ENCODE measurements at places on chromosomes 4 and X. TPM values are rescaled to one million over a fixed set of nuclear protein-coding genes. Genes with fewer than 3 reads are reported as not detected.

- no peak for DNase-seq
These were observed 185.8 kb downstream of the TRAM1L1 start for GRCh38 chr4:116899561-116899960.

- no peak for DNase-seq
These were observed 644.4 kb downstream of the STPG2 start for GRCh38 chr4:97498875-97499274.

DNA sequence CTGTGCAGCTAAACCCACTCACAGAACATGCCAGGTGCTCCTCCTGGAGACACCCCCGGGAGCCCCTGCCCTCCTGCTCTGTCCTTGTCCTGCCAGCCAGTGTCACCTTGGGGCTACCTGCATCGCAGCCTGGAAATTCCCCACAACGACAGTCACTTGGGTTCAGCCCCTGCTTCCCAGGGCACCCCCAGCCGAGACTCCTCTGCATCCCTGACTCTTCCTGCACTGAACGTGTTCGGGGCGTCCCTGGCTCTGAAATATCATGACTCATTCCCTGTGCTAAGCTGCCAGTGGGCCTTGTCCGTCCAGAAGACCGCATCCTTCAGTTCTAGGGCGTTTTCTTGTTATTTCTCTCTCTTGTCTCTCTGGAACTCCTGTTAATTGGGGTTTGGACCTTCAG, 5.8 kb downstream of the CFAP99 start:
- DNase-seq = no peak

CDKL5 gene
- 16.2 TPM for polyA plus RNA-seq

ZFP92 gene
- polyA plus RNA-seq = 1.1 TPM

DNA sequence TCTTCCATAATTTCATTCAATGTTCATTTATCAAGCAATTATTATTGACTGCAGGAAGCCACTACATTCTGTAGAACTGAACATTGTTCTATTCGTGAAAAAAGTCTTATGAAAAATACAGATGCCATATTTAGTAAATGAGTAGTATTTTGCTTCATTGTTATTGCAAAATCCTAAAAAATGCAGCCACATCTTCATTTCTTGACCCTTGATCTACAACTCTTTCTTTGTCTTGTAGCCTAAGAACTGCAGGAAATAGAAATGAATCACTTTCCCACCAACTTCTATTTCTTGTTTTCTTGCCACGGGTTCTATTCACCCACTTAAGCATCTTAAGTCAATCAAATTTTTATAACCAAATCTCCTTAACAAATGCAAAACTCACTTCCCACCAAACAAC, 63.3 kb downstream of the KCNIP4 start:
- DNase-seq = no peak

DNA sequence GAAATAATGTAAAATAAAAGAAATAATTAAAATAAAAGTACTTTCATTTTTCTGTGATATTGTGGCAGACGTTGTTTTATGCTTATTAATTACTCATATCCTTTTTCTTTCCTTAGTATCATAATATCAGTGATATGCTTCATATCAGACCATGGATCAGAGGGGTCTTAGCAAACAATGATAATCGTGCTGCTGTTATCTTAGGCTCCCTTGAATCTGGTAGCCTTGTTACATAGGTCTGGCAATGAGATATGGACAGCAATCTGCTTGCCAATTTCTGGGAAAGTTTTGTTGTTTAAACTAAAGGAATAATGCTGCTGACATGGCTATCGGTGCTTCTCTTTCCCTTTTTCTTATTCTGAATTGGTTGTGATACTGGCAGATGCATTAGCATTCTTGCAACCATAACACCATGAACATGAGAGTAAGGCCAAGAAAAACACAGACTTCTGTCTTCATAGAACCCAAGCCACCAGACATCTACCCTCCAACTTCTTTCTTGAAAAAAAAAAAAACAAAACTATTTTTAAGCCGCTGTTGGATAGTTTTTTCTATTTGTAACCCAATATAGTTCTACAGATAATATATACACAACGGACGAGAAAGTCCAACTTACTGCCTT, 16.4 kb downstream of the EPHA5 start:
- DNase-seq = no peak

- DNase-seq = no peak
These were observed 15.2 kb upstream of the PACRGL start for GRCh38 chr4:20684852-20685763.

- no peak for DNase-seq
These were observed 318.0 kb upstream of the TAPT1 start for GRCh38 chr4:16544251-16544721.

AREG gene
- polyA plus RNA-seq = 0.12 TPM

FAAH2 gene
- polyA plus RNA-seq = 12.7 TPM
